Nucleus accumbens (tissue), 56 donors: ENCODE measurements at places on chromosomes 11 and 22.
A peak's percentile ranks its signal among the peaks of the same experiment; 100 is the strongest.

GRCh38 chr11:120352405-120352804 lies 16.2 kb downstream of the ARHGEF12 start:
- DNase-seq = no peak

DNA sequence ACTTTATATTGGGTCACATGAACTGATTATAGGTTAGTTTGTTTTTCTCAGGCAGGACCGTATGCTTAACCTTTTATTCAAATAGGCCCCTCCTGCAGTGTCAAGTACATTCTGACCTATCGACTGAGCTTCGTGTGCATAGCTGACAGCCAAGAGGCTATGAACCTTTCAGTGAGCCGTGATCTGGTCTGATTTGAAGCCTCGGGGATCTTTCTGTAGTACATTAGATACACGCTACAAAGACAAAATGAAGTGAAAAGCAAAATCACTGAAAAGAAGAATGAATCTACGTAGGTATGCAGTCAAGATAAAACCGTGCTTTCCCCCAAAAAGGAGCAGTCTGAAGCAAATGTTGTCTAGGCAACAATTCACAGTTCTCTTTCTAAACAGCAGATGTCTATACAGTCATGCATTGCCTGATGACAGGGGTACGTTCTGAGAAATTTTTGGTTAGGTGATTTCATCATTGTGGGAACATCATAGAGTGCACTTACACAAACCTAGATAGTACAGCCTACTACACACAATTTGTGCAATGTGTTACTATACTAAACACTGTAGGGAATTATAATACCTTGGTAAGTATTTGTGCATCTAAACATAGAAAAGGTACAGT lies 18.1 kb downstream of the JHY start:
- DNase-seq = no peak

DNA sequence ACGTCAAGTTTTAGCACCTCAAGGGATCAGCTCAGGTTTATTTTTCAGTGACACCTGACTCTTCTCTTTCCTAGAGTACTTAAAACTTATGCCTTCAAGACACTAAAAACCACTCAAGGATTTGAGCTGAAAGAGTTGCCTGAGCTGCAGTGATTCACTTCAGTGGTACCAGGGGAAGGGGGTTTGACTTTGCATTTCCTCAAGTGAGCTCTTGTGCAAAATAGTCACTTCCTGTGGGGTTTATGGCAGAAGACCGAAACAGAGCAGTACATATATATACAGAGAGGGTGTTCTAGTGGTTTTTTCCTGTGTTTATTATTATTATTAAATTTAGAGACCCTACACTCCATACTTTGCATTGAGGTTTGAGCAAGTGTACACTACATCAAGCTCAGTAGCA lies 60.7 kb downstream of the DBX1 start:
- no peak for DNase-seq

DNA sequence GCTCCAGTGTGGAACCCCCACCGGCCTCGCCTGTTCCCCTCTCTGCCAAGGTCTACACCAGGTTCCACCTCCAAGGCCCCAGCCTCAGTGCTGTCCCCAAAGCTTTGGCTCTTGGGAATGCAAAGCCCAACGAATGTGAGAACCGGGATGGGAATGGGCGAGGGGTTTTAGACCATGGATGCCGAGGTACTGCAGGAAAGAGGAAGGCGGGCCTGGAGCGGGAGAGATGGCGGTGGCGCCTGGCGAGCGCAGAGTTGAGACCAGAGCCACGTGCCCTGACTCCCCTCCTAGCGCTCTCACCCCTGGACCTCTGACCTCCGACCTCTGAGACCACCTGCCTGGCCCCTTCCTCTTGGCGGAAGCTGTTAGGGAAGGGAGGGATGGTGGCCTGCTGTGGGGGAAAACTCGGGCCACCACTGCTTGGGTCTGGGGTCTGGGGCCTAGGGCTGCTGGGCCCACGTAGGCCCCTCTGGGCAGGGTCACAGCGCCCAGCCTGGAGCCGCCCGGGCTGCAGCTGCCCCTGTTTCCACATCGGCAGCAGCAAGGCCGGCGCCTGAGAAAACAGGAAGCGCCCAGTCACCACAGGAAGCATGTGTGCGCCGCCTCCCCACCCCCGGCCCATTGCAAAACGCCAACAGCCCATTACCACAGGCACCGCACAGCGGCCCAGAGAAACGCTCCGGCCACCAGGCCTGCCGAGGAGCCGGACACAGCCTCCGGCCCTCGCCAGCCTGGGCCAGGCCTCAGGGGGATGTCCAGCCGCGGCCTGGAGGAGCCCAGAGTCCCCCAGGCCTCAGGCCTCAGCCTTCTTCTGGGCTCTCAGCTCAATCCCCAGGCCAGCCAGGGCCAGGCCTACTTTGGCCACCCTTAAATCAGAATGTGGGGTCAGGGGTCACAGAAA lies 13.8 kb upstream of the SLC39A13 start:
- no peak for DNase-seq

DNA sequence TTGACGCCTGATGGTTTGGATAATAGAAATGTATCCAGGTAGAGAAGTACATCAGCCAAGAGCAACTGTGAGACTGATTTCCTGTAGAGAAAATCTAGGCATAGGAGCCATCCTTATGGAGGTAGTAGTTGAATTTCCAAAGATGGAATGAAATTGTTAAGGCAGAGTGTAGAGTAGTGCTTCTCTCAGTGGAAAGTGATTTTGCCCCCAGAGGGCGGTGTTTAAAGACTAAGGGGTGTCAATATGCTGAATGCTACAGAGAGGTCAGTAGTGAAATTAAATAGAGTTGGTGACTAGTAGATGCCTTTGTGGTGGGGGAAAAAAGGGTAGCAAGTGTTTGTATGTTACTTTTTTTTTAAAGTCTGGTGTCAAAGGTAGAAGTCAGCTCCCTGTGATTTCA lies 54.5 kb downstream of the TRIM44 start:
- DNase-seq = no peak

DNA sequence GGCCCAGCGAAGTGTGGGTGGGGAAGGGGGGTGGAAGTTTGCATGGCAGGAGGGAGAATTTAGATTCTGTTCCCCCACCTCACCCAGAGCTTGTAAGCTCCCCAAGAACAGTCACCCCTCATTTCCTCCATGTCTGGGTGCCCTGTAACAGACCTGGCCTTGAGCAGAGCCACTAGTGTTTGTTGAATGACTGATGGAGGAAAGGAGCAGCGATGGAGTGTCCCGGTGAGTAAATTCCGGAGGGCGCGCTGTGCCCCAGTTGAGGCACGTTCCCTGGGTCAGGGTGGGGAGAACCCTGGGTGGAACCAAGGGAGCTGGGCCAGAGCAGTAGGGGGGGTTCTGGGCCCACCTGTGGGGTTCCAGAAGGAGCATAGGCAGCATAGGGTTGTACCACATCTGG lies 827 bp downstream of the NAALADL1 start:
- DNase-seq = no peak

DNA sequence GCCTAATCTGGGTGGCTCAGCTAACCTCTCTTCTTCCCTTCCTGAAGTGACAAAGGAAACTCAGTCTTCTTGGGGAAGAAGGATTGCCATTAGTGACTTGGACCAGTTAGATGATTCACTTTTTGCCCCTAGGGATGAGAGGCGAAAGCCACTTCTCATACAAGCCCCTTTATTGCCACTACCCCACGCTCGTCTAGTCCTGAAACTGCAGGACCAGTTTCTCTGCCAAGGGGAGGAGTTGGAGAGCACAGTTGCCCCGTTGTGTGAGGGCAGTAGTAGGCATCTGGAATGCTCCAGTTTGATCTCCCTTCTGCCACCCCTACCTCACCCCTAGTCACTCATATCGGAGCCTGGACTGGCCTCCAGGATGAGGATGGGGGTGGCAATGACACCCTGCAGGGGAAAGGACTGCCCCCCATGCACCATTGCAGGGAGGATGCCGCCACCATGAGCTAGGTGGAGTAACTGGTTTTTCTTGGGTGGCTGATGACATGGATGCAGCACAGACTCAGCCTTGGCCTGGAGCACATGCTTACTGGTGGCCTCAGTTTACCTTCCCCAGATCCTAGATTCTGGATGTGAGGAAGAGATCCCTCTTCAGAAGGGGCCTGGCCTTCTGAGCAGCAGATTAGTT lies 14.2 kb upstream of the UVRAG start:
- DNase-seq = peak; percentile 18

GRCh38 chr22:37051391-37052385 lies at the start of gene KCTD17:
TSS of gene KCTD17 (plus strand) at chr22:37051742. CDS start at chr22:37051761, 19 bp downstream.
- peak; percentile 42 for DNase-seq

DNA sequence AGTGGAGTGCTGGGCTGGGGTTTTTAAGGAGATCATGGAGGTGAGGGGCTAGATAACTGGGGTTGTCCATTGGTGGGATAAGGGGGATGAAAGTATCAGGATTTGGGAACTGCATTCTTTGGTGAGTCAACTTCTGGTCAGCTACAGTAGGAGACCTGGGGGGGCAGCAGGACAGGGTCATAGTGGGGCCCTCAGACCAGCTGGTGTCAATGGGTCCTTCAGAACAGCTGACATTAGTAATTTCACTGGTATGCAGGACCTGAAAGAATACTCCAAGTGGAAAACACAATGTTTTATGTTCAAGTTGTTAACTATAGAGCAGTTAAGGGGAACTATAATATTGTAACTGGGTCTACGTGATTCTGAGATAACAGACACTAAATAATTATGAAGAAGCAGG lies 2.8 kb upstream of the TTC12 start:
- no peak for DNase-seq

- no peak for DNase-seq
These were observed 20.9 kb upstream of the ARHGAP8 start for GRCh38 chr22:44731357-44731970.

- DNase-seq = no peak
These were observed 35.3 kb downstream of the IL18 start for GRCh38 chr11:112128483-112129121.

DNA sequence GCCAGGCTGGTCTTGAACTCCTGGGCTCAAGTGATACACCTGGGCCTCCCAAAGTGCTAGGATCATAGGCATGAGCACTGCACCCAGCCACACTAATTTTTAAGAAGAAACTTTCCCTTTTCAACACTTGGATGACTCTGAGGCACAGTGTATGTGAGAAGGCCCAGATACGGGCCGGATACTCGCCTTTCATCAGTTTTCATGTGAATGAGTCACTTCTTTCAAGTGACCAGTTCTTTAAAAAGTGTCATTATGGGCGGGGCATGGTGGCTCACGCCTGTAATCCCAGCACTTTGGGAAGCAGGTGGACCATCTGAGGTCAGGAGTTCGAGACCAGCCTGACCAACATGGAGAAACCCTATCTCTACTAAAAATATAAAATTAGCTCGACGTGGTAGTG lies 120.8 kb downstream of the CTTN start:
- no peak for DNase-seq

DNA sequence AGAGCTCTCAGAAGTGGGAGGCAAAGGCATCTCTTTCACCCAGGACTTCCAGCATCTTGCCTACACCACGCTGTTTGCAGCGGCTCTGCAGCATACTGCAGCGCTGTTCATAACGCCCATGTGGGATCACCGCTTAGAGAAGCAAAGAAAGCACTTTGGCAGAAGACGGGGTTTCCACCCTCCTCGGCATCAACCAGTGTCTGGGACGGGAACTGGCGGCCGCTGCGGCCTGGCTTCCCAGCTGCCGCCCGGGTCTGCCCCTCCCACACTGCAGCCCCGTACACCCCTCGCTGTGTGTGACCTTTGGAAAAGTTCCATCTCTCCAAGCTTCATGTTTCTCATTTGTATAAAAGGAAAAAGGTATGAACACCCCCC lies 545 bp upstream of the TIRAP start:
- DNase-seq = peak; percentile 45

DNA sequence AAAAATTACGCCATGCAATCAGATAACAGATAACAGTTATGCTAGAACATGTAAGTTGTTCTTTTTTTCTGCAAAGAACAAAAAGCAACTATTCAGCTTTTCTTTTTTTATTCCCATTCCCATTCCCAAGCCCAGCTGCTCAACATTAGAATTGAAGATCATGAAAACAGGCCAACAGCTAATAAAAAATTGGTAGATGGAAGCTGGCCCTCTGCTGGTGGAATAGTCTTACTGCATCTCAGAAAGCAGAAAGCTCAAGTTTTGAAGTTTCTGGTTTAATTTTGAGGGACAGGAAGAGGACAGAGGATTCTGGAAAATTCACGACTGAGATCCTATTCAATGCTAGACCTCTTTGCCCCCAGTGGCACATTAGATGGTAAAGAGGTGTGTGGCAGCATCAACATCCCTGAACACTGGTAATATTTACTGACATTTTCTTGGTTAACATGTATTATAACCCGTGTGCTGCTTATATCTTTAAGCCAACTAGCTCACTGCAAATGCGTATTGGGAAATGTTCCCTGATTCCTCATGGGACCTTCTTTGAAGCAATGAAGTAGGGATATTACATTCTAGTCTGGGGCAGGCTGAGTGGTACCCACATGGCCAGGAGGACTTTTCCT lies 591.2 kb downstream of the OPCML start:
- DNase-seq = no peak

GRCh38 chr11:96318850-96319249 lies 24.1 kb downstream of the MAML2 start:
- DNase-seq = no peak

DNA sequence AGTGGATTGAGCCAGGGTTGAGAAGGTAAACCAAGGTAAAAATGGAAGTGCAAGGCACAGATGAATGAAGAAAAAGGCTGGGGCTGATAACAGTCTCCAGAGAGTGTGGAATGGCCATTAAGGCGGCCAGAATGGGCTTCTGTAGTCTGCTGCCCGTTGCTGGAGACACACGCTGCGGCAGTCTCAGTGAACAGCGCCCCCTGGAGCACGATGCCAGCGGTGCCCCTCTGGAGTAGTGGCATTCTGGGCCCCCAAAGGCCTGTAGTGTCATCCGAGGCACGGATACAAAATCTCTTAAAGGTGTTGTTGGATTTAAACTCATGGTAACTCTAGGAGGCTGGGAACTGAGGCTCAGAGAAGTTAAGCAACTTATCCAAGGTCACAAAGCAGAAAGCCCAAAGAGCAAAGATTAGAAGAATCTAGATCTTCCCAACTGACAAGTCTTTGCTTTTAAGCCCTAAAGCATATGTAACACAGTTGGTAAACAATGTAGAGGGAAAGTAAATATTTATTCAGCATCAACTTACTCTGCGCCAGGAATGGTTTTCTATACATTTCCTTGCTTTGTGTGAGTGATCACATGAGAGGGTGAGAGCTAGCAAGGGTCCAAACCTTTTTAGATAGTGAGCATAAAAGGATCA lies 18.2 kb downstream of the KCNJ1 start:
- DNase-seq = no peak

DNA sequence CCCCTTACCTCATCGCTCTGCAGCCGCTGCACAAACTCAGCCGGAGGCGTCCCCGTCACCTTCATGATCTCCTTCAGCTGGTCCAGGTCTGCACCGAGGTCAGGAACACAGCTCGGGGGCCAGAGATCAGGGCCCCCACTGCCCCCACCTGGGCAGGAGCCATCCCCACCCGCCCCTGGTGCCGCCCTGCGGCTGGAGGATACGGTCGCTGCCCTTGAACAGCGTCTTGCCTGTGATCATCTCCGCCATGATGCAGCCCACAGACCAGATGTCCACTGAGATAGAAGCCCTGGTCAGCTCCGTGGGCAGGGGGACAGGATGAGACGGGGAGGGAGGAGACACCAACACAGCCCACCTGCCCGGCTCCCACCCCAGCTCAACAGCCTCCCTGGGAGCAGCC lies 4.5 kb upstream of the HDAC10 start:
- DNase-seq = no peak

- no peak for DNase-seq
These were observed 283.0 kb downstream of the DDX10 start for GRCh38 chr11:108947654-108948570.

- DNase-seq = no peak
These were observed 87.8 kb upstream of the FAT3 start for GRCh38 chr11:92136797-92137196.

- no peak for DNase-seq
These were observed 111.1 kb downstream of the TP53I11 start for GRCh38 chr11:44839458-44840084.

GRCh38 chr11:8032122-8032521 lies 45.0 kb downstream of the EIF3F start:
- no peak for DNase-seq

- DNase-seq = no peak
These were observed 42.8 kb downstream of the MOB2 start for GRCh38 chr11:1443737-1444136.
